ENCODE measurements at places on chromosomes 2 and 18.

DNA sequence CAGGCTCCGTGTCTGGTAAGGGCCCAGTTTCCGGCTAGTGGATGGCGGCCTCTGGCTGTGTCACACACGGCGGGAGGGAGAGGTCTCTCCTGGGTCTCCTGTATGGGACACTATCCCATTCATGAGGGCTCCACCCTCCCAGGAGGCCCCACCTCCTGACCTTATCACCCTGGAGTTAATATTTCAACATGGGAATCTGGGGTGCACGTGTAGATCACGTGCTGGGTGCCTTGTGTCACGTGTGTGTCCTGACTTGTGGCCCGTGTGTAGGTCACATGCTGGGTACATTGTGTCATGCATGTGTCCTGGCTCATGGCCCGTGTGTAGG lies 9.9 kb downstream of the NEU4 start:
- DNase-seq, result no peak

- no peak for DNase-seq
Observed at GRCh38 chr18:79915161-79916127, 36.0 kb downstream of the SLC66A2 start.

DNA sequence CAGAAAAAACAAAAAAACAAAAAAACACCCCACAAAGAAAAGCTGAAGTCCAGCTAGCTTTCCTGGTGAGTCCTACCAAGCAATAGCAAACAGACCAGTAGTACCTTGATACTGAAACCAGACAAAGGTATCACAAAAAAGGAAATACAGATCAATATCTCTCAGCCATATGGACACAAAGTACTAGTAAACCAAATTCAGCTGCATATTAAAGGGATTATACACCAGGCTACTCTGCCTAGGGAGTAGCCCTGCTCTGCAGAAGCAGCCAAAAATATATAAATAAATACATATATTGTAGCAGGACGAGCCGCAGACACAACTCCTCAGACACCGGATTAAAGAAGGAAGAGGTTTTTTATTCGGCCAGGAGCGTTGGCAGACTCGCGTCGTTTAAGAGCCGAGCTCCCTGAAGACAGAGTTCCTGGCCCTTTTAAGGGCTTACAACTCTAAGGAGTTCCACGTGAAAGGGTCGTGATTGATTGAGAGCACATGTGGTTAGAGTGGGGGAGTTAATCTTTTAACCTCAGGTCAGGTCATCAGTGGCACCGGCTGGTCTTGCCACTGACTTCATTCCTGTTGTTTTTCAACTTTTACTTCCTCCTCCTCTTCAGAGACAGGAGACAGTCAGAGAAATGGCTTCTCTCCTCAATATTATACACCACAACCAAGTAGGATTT lies 38.4 kb upstream of the DTNB start:
- DNase-seq, result no peak

- DNase-seq, result no peak
Observed at GRCh38 chr2:105244451-105244850, 2.9 kb downstream of the GPR45 start.

GRCh38 chr2:234450431-234451124 lies 46.3 kb downstream of the ARL4C start:
- DNase-seq, result no peak

DNA sequence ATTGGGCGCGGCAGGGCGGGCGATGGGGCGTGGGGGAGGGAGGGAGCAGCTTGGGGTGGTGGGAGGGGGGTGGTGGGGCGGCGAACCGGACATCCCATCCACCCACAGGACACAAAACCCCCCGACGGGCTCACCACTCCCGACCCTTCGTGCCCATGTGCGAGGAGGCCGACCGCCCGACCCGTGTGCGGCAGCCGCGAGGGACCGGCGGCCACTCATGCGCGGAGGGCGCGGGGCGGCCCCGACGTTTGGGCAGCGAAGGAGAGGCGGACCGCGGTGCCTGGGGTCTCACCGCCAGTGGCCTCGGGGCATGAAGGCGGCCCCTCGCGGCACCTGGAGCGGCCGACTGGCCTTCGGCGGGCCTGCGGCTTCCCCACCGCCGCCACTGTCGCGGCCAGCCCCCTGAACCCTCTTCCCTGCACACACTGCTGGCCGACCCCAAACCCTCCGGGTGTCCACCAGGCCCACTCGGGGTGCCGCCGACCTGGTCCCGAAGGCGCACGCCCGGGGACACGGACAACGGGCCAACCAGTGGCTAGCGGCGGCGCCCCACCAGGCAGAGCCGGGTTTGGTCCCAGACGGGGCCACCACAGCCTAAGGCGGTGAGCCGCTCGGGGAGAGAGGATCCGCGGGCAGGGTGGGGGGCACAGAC lies 94.6 kb upstream of the ANKRD30BL start:
- DNase-seq, result no peak

DNA sequence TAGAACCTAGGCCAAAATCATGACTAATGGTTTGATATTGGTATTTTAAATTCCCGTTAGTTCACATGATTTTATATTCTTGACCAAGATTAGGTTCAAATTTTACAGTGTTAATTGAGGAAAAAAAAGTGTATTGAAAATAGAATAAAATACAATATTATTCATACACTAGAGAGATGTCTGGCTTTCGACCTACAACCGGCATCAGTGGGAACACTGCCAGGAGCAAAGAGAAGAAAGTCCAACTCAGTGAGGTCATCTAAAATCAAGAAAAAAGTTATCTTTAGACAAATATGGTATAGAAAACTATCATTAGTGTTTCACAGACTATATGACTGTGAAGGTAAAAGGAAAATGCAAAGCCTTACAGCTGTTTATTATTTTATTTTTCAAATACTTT lies 81.5 kb downstream of the PIGN start:
- DNase-seq, result no peak

DNA sequence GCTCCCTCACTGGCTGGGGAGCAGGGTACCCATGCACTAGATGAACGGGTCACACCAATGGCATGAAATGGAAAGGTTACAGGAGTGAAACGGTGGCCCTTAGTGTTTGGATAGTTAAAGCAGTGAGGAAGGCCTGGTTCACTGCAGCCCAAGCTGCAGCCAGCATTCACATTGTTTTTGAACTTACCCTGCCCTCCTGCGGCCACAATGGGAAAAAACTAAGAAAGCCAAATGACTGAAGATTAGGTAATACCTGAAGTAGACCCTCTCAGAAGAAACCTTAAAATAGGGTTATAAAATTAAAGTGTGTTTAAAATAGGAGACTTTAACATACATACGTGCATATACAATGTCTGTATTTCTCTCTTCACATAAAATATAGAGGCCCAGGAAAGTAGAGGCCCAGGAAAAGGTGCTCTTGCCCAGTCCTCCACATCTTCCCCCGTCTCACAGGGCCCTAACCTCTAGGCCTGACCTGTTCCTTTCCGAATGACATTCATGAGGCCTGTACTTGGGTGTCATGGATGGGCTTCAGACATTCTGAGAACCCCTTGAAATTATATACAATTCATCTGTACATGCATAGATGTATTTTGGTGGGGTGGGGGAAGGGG lies 33.3 kb downstream of the DOK1 start:
- DNase-seq, result no peak

GRCh38 chr2:28393114-28393836 lies 617 bp downstream of the FOSL2 start:
- no peak for DNase-seq
